IPS DF 19.7 (cell line): ENCODE measurements at places on chromosomes 6 and 20.

DNA sequence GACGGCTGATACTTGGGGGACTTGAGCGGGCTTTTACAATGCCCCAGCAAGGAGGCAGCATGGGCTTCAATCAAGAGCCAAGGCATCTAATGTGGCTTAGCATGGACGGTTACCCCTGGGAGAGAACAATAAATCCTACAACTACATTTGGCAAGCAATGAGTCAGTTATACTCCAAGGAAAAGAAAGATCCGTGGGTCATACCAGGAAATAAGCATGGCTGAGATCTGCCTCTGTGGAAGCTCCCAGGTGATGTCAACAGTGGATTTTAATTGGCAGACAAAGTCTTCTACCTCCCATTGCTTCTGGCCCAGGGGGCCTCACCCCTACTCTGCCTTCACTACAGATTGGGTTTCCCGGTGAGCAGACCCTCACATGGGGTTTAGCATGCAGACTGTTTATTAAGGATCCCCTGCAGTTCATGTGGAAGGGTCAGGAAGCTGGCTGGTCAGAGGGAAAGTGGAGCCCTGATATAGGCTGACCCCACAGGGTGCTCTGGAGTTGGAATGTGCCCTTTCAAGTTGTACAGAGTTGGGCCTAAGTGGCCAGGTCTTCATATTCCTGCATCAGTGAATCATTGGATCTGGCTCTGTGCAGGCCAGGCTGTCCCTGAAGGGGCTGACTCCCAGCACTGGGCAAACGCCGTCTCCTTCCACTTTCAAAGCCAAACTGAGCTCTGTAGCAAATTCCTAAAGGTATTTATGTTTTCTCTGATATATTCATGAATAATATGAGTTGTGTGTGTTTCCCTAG lies 91.3 kb upstream of the GGTLC1 start:
- DNase-seq, result no peak

DNA sequence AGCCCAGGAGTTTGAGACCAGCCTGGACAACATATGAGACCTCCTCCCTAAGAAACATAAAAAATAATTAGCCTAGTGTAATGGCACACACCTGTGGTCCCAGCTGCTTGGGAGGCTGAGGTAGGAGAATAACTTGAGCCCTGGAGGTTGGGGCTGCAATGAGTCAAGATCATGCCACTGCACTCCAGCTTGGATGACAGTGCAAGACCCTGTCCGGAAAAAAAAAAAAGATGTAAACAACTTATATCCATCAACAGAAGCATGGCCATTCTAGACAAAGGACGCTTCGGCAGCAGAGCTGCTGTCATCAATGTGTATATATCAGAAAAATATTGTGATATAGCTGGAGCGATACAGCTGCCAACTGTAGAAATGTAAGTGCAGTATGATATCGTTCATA lies 59.6 kb upstream of the ARID1B start:
- no peak for DNase-seq

DNA sequence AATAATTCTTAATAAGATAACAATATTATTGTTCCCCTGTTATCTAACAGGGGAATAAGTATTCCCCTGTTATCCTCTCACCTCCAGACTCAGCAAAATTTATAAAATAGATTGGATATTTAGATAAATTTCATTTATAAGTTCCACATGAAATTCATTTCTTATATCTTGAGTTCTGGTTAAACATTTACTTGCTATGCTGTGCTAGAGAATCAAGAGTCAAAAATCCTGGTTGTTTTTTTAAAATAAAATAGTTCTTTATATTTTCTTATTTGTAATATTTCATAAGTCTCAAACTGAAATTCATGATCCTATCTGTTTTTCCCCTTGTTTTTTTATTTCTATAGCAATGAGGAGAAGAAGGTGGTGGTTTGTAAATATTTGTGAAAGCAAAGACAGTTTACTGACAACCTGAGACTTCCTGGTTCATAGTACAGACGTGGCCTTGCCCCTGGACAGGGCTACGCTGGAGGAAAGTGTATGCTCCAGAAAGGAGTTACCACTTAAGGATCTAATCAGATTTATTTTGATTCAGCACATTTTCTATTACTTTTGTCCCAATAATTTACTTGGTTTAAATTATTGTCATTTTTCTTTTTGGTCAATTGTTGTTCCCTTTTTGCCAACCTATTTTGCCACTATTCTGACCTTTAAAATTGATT lies 37.8 kb upstream of the MARCKS start:
- no peak for DNase-seq

DNA sequence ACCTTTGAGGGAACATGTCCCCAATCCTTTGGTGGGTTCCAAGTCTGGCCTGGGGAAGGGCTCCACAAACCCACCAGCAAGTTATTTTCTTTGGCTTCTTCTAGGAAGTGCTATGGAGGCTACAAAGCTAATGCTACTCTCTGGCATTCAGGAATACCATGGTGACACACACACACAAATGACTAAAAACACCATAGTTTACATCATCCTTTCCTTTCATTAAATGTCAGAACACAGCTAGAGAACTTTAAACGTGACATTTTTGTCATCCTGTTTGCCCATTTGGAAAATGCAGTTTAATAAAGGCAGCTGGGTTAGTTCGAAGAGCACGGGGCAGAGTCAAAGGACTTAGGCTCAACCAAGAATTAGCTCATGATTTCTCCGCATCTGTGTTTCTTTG lies 40.2 kb upstream of the PROKR2 start:
- DNase-seq, result no peak

DNA sequence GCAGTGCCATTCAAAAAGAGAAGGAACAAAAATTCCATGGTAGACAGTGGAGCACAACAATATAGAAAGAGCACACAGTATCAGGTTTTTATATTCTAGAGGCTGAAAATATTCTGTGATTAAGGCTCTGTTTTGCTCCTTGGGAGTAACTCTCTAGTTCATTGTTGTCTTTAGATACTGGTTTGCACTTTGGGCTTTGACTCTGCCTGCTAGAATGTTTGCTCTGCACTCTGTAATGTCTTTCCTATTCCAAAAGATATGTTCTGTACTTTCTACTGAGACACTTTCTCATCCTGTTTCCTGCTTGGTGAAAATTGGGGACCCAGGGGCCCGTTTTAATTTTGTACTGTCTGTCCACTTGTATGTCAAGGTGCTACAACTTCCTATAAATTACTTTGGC lies 564.7 kb downstream of the BMP2 start:
- DNase-seq, result no peak

- no peak for DNase-seq
These were observed 404.5 kb downstream of the PHF3 start for GRCh38 chr6:64040113-64040512.

DNA sequence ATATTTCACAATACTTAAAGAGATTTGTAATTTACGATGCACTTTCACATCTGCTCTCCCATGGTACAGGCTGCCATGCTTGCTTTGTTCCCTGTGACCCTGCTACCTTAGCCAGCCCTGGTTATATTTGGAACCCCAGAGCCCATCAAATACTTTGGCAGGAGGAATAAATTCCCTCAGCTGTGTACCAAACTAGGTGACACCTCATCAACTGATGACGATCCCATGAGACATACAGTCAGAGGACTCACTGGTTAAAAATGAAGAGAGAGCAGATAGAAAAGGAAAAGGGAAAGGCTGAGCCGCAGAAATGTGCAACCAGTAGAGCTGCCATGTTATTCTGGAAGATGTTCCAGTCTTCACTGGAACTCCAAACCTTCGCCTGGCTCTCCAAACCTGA lies 120.0 kb downstream of the SIM1 start:
- DNase-seq, result no peak

GRCh38 chr6:122459240-122459639 lies 12.4 kb downstream of the SERINC1 start:
- no peak for DNase-seq

DNA sequence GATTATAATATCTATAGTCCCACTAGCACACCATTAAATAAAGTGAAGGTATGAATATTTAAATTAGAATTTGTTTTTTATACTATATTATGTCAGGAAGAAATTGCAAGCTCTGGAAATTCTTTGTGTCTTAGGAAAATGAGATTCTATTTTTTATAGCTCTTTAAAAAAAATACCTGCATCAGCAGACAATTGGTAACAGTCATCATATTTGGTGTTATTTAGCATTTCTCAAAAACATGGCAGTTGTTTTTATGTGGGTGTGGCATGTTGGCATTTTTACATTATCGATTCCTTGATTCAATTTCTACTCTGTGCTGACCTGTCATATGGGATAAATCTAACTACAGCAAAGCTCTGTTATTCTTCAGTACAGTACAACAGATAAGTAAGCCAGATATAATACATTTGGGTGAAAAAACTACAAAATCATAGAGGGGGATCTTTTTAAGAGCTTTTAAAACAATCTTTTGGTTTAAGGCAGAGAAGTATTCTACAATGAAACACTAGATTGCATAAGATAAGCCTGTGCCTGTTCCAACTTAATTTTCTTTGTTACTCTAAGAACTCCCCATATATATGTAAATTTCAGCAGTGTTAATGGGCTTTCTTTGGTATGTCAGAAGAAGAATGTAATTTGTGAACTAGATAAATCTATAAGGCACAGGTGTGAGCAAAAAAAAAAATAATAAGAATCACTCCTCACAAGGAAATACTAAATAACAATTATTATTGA lies 71.5 kb downstream of the LAMA2 start:
- DNase-seq, result no peak

- DNase-seq, result no peak
These were observed 3.8 kb upstream of the OGFRL1 start for GRCh38 chr6:71284785-71285184.

DNA sequence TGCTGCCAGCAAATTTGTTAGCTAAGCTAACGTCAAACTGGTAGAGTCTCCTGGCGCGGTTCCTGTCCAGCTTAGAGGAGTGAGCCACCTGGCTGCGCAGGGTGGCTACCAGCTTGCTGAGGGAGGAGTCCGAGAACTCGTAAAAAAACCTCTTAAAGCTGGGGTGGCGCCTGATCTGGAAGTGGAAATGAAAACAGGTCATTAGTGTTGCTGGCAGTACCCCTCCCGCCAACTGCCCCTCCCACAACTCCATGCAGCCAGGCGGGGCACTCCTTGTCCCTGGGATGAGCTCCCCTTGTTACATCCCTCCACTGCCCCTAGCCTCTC lies 17.3 kb downstream of the BNIP5 start:
- DNase-seq, result no peak

DNA sequence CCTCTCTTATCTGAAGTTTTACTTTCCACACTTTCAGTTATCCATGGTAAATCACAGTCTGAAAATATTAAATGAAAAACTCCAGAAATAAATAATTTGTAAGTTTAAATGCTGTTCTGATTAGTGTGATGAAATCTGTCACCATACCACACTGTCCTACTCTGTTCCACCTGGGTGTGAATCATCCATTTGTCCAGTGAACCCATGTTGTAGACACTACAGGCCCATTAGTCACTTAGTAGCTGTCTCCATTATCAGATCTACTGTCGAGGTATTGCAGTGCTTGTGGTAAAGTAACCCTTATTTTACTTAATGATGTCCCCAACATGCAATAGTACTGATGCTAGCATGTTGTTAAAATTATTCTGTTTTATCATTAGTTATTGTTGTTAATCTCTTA lies 29.2 kb upstream of the MMS22L start:
- no peak for DNase-seq

DNA sequence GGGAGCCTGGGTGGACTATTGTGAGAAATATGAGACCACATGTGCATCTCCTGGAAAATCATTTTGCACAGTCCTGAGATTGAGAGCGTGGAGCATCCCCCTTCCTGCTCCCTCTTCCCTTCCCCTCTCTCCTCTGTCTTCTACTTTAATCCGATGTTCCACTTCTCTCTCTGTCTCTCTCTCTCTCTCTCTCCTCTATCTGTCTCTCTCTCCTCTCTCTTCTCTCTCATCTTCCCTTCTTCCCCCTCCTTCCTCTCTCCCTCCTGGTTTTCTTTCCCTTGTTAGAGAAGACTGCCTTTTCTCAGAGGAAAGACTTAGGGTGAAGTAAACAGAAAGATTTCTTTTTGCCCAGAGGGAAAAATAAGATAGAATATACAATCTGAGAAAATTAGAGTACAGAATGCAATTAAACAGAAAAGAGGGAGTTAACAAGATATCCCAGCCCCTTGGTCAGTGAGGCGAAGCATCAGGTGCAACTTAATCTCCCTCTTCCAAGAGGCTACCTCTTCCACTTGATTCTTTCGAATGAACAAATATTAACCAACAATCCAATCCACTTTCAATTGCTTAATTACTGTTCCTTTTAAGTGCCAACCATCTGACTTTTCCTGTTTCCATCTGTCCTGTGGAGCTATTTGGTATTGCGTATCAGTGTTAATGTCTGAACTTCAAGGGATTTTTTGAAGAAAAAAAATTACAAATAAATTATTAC lies 14.6 kb downstream of the KHDC1 start:
- DNase-seq, result no peak

DNA sequence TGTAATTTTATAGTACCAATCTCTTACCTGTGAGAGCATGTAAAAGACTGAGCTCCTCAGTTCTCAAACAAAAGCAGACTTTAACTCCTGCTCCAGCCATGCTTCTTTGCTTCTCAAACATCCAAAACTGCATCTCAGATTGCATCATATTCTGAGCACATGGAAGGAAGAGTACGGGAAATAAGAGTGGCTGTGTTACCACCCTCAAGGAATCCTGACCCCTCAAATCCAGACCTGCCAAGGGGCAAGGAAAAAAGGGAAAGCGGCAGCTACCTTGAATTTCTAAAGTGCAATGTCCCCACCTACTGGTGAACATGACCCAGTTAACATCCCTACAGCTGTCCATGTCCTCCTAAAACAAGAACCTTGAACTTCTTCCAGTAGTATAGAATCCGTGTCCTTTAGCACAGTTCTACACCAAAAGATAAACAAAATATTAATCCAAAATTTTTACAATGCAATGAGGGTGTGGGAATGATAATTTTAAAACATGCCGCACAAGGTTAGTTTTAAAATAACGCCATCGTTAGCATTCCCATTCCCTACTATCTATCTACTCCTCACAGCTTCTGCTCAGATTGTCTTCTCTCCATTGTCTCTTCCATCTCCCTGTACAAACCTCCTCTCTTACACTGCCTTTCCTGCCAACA lies 34.1 kb upstream of the HLA-DQB1 start:
- DNase-seq, result peak; percentile 60

DNA sequence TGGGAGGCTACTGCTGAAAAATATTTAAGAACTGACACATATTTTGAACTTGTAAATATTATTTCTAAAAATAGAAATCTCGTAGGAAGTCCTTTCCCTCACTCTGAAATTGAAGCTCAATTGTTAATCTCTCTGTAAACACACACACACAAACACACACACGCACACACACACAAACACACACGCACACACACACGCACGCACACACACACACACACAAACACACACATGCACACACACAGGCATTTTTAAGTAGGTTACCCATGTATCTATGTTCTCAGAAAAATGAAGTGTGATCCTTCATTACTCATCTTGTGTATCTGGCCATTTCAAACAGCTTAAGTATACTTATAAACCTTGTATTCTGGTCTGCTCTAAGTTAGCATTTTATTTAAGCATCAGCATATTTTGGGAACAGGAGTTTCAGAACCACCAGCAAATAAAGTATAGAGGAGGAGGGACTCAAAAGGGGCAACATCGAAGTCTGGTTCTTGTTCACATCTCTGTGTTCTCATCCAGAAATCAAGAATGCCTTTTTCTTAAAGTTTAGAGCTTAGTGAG lies 11.6 kb downstream of the CCN6 start:
- no peak for DNase-seq
